ENCODE measurements at places on chromosomes 16 and 17.

DNA sequence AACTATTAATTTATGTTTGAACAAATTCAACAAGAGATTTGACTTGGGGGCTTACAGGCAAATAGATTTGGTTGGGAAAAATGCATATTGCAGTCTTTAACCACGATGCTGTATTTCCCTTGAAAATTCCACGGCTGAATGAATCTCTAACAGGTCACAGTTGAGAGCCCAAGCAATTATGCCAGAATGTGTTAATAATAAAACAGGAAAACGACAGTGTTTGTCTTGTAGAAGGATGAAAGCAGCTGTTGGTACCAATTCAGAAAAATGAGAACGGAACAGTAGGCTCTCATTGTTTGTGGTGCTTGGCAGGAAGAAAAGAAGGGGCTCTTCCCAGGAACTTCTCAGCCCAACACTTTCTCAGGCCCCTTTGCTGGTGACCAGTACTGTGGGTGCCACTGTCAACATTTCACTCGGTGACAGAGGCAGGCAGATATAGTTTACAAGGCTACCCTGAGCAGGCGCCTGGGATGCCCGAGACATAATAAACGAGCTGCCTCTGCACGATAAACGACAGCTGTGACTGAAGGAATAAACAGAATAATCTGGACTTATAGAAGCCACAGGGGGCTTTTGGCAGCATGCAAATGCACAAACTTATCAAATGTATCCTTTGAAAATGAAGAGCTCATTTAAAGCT lies 387.1 kb downstream of the HS3ST4 start:
- DNase-seq: no peak

DNA sequence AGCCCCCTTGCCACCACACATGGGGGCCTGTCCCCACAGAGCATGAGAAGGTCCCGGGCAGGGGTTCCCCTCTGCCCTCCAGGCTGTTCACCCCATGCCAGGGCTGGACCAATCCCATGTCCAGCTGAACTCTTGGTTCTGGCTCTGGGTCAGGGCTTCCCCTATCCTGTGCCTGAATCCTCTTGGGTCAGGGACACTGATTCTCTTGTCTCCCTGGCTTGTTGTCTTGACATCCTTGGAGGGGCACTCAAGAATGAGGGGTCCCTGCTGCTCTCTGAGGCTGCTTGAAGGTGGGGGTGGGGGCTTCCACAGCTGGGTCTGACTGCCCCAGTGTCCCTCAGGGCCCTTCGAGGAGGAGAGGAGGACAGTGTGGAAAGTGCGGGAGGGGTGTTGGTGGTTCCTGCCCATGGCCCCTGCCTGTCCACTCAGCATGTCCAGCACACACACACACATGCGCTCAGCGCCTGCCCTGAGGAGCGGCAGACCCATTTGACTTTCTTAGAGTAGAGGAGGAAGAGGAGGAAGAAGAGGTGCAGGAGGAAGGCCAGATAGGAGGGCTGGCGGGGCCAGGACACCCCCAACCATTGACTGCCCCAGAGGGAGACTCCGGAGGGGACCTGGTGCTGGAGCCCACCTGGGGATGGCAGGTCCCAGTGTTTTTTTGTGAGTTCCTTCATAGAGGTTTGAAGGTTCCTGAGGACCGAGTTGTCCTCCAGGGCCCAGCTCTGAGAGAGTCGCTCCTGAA lies 47.0 kb downstream of the TNFRSF13B start:
- DNase-seq: no peak

DNA sequence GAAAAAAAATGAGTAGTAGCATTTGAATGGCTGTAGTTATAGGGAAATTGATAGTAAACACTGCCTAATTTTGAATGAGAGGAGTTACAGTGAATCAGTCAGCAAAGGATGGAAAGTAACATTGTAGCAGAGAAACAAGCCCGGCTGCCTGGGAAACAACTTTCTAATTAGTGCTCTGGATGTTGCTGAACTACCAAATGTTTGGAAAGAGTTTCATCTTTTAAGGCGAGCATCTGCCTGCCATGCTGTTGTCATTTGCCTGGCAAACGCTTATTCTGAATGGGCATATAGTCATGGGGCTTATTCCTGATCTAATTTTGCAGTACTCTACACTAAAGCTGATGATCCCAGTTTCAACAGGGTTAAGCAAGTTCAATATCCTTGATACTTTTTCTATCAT lies 138.6 kb downstream of the CDH11 start:
- DNase-seq: no peak

GRCh38 chr16:20971401-20971800 lies 70.8 kb downstream of the LYRM1 start:
- peak; percentile 72 for DNase-seq

GRCh38 chr16:52727849-52728248 lies 180.9 kb upstream of the TOX3 start:
- DNase-seq: no peak

DNA sequence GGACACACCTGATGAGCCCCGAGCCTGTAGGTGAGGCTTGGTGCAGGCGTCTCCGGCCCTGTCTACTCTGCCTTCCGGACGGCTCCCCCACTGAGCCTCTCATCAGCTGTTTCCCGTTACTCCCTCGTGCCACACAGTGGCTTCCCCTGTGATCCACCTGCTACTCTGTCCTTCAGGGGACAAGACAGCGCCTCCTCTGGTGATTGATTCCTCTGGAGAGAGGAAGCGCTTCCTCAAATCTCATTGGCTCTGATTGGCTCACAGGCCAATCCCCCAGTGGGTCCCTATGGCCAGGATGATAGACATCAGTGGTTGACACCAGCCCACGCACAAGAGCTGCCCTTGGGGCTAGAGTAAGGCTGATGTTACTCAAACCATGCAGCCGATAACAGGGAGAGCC lies 24.0 kb downstream of the RNF213 start:
- no peak for DNase-seq

DNA sequence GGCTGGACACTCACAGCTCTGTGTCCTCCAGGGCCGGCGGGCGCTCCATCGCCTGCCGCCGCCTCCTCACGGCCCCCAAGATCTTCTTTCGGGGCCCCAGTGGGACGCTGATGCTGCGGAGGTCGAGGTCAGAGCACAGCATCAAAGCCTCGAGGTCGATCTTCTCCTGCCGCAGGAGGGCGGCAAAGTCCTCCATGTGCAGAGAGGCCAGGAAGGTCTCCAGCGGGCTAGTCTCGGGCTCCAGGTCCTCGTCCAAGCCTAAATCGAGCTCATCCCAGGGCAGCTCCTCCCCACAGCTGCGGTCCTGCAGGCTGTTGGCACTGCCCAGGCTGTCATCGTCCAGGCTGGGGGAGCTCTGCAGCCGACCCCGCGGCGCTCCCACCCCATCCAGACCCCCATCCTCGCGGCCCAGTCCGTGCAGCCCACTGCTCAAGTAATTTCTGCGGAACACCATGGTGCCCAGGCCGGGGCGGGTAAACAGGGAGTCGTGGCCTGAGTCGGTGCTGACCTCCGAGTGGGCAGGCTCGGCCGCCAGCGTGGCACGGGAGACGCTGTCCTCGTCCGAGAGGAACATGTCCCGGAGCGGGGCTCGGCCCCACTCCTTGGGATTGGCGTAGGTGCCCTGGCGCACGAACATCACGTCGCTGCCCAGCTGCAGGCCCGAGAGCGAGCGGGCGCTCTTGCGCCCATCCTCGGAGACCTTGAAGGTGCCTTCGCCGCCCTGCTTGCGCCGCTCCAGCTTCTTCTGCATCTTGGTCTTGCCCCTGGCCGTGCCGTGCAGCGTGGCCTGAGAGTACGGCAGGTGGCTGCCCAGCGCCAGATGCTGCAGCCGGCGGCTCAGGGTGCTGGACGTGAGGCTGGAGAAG lies 3.4 kb downstream of the USH1G start:
- DNase-seq: no peak

DNA sequence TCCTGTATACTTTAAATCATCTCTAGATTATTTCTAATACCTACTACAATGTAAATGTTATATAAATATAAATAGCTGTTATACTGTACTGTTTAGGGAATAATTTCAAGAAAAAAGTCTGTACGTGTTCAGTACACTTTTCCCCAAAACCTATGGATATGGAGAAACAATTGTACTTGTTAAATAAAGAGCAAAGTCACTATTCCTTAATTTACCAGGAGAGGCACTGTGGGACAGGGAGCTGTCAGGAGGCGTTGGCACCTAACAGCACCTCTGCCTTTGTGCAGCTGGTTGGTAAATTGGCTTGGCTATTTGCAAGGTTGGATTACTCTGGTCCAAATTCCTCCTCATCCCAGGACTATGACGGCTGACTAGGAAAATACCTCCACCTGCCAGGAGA lies 28.0 kb downstream of the CRHR1 start:
- DNase-seq: no peak

DNA sequence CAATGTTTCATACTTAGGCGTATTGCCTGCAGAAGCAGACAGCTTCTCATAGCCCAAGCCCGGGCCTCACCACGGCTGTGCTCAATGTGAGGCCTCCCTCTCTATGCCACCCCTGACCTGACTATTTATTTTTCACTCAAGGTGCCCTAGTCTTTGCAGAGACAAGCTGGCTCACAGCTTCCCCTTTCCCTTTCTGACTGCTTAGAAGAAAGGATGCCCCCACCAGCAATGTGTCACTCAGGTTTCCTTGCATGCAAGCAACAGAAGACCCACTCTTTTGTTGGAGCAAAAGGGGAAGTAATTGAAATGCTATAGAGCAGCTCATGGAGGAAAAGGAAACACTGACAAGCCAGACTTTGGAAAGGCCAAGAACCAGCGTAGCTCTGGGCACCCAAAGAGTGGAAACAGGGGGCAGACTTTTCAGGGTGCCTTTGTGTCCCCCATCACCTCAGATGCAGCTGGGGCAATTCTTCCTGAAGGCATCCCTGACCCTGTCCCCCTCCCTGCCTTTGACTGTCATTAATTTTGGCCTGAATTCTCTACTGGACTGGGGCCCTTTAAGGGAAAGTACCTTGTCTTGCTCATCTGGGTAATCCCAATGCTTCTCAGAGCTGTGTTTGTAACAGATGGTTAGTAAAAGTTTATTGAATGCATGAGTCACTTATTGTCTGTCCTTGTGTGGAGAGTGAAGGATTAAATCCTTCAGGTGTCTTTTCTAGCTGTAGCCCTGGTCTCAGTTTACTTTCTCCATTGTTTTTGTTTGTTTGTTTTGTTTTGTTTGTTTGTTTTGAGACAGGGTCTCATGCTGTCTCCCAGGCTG lies 17.8 kb downstream of the RGS9 start:
- DNase-seq: peak; percentile 20

DNA sequence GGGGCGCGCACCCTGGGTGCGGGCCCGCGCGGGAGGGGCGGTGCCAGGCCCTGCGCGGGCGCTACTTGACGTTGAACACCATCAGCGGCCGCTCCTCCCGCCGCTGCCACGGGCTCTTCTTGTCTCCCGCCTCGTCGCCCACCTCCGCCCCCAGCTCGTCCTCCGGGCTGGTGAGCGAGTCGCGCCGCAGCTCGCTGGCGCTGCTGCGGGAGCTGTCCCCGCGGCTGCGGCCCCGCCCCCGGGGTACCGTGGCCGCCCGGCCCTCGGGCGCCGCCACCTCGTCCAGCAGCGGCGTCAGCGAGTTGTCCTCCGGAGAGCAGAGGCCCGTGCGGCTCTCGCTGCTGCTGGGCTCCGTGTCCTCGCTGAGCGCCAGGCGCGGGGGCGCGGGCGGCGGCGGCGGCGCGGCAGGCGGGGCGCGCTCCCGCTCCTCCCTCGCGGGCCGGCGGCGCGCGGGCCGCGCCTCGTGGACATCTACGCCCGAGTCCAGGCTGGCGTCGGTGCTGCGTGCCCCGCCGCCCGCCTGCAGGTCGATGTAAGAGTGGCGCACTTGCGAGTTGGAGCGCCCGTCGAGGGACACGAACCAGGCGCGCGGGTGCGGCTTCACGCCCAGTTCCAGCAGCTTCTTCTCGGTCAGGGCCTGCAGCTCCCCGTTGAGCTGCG lies 8.7 kb downstream of the GRN start:
- DNase-seq: no peak

DNA sequence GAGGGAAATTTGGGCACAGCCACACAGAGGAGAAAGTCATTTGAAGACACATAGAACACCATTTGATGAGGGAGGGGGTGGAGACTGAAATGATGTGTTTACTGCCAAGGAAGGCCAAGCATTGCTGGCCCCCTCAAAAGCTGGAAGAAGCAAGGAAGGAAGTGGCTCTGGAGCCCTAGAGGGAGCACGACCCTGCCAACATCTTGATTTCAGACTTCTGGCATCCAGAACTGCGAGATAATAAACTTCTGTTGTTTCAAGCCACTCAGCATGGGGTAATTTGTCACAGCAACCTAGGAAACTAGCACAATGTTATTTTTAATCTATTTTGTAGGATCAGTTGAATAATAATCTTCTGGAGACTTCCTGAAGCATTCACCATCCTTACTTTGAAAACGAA lies 314.8 kb upstream of the GOT2 start:
- no peak for DNase-seq

- DNase-seq: no peak
Measured at GRCh38 chr17:30454635-30455034, 22.6 kb upstream of the GOSR1 start.

- no peak for DNase-seq
Measured at GRCh38 chr16:11149011-11149616, 106.9 kb downstream of the SOCS1 start.

DNA sequence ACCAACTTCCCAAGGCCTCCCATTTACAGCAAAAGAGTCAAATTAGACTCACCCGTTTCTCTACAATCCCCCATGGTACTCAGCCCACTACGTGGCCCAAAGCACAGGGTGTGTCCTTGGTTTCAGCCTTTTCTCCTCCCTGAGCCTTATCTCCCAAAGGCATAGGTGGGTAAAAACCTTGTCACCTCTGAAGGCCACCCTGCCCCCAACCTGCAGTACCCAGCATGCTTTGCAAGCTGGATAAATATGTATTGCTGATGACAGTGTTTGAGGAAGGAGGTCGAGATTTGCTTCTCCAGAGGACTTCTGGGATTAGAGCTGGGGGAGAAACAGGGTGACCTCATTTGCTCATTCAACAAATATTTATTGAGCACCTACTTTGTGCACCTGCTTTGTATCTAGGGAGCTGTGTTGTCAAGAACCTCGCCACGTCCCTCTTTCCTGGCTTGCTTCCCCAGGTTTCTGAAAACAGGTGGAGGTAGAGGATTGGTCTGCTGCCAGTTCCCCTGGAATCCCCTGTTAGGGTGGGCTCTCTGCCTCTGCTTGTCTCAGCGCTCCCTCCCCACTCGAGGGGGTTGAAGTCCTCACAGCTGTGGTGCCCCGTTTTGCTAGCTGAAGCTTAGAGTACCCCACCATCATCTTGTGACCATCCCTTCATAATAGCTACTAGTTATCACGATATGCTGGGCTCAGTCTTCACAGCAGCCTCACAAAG lies 3.0 kb downstream of the LASP1 start:
- DNase-seq: no peak

DNA sequence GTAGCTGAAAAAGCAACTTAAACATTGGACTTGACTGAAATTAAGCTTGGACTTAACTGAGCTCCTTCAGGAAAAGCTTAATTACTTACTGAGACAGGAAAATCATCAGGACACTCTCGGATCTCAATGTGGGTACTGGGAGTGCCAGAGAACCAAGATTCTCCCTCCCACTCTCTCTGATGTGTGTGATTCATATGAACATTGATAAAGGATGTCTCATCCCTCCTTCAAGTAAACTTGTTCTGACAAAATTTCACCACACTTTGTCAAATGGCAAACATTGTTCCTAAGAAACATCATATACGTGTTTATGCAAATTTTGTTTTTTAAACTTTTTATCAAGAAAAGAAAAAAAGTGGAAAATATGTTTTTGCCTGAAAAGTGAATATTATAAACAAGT lies 4.1 kb upstream of the SLFN5 start:
- peak; percentile 57 for DNase-seq
